OCI-LY7 (cell line): ENCODE measurements at places on chromosomes 12 and 14.

DNA sequence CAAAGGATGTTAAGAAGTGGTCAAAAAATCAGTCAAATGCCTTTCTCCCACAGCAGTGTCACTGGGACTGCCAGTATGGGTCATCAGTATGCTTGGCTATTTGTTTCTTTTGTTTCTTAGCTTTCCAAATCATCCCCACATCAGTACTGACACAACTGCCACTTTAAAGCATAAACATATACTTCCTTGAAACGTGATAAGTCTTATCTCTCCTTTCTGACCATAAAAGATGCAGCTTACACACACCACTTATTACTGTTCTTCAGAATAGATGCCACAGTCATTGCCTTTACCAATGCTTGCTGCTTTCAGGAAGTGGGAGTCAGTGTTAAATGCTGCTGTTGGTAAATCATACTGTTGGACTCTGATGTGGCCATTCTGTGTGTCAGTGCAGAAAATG, 18.6 kb upstream of the GARIN2 start:
- no peak for DNase-seq

DNA sequence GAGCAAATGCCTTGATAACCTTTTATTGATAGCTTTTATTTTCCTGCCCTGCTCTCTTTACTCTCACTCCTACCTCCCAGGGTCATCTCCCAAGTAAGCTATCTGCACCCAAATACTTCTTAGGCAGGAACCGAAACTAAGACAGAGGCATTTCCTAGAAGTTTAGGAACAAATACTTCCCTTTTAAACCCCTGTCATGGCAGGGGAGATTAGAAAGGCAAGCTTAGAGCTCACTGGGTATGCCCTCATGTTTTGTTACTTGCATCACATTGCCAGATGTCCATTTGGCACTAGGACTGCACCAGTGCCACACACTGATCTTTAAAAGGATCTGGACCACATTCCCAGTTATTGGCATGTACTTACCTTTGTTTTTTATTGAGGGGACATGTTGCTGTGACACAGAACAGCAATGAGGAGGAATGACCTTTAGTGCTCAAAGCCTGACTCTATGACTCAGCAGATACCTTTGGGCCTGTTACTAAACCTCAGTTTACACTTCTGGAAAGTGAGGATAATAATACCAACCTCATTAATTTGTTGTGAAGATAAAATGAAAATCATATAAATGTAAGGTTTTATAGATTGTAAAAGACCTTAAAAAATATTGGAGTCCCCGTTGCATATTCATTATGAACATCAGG, 40.9 kb upstream of the MBIP start:
- no peak for DNase-seq

- DNase-seq: no peak
Observed at GRCh38 chr12:117298648-117299225, 62.7 kb downstream of the NOS1 start.

- peak; percentile 18 for DNase-seq
Observed at GRCh38 chr12:111482462-111482861, 76.7 kb downstream of the SH2B3 start.

- peak; percentile 14 for DNase-seq
Observed at GRCh38 chr14:64910847-64911495, 3.3 kb upstream of the CHURC1 start.

- peak; percentile 18 for DNase-seq
Observed at GRCh38 chr12:1203735-1204019, 212.7 kb downstream of the ERC1 start.
